ENCODE measurements at places on chromosomes 1 and 21. TPM values are rescaled to one million over a fixed set of nuclear protein-coding genes. Genes with fewer than 3 reads are reported as not detected.

Gene GJA9
- 0.42 TPM for total RNA-seq

Gene CGN
- total RNA-seq: 67.4 TPM

Gene MNDA
- 2.1 TPM for total RNA-seq

Gene ADORA3
- 5.8 TPM for total RNA-seq

Gene SRP9
- total RNA-seq: 249 TPM

Gene TMPRSS3
- total RNA-seq: 1.7 TPM

Gene TMCO2
- not detected for total RNA-seq

GRCh38 chr21:39137248-39138178 is 45.7 kb downstream of the PSMG1 start:
- DNase-seq: no peak

DNA sequence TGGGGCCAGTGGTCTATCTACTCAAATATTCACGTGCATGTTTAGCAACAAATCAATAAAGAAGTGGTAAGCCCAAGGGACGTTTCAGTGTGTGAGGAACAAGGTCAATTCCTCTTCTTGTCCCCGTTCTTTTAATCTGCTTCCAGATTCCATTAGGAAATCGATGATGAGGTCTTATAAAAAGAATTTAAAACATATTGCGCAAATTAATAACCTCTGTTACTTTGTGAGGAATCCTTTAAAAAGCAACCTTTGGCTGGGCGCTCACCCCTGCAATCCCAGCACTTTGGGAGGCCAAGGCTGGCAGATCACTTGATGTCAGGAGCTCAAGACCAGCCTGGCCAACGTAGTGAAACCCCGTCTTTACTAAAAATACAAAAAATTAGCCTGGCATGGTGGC is 113.0 kb upstream of the TMPRSS2 start:
- no peak for DNase-seq

- no peak for DNase-seq
These were observed 255.7 kb upstream of the FMN2 start for GRCh38 chr1:239835946-239836440.

DNA sequence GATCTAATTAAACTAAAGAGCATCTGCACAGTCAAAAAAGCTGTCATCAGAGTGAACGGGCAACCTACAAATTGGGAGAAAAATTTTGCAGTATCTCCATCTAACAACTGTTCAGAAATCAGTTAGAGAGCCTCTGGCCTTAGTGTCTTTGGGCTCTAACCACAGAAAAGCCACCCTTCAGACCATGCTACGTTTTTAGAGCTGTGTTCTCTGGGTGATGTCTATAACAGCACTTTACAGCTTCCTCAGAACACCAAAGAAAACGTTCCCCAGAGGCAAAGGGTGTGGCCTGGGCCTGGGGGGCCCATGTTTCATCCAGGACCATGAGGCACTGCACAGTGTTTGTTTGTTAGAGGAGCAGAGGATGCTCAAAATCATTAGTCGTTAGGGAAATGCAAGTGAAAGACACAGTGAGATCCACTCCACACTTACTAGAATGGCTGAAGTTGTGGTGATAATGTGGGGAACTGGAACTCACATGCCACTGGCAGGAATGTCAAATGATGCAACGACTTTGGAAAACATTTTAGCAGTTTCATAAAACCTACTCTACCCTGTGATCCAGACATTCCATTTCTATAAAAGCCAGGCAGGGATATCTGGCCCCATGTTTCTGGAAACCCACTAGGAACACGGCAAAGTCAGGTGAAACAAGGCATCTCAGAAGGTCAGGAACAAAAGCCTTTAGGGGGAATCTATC is 250.4 kb upstream of the HOOK1 start:
- no peak for DNase-seq

DNA sequence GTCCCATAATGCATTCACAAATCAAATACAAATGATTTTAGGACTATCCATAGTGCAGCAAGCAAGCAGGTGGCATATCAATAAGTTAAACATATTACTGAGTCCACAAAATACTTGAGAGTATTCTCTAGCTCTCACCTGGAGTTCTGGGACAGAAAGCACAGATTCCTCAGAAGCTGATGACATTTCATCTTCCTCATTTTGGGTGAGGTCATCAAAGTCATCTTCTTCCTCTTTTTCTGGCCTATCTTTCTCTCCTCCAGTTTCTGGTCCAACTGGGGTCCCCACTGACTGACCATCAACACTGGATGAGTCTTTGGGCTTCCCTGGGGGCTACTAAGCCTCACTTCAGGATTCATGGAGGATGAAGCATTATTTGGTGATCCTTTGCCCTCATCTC is 38.9 kb downstream of the YY1AP1 start:
- DNase-seq: no peak
